NCI-H2081 (cell line): ENCODE measurements at places on chromosomes 13 and 19.

- no peak for DNase-seq
Observed at GRCh38 chr19:801861-802497, 4.7 kb downstream of the PTBP1 start.

- no peak for DNase-seq
Observed at GRCh38 chr19:31496076-31496475, 146.8 kb upstream of the TSHZ3 start.

- peak; percentile 12 for DNase-seq
Observed at GRCh38 chr19:54029930-54030490, 33.7 kb downstream of the VSTM1 start.

- no peak for DNase-seq
Observed at GRCh38 chr19:2978166-2978767, 903 bp downstream of the TLE6 start.

DNA sequence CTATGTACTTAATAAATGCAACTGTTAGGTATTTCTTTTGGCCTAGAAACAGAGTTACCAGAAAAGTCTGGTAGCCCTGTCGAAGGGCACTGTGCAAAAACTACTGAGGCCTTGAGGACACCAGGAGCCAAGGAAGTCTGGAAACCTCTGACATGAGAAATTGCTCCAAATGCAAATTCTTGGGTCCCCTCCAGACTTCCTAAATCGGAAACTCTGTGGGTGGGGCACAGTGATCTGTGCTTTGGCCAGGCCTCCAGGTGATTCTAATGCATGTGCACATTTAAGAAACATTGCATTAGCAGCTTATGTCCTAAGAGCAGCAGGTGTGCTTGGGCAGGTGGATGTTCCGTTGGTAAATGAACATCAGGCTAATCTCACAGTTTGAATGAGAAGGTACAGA lies 50.0 kb downstream of the STARD13 start:
- peak; percentile 3 for DNase-seq

DNA sequence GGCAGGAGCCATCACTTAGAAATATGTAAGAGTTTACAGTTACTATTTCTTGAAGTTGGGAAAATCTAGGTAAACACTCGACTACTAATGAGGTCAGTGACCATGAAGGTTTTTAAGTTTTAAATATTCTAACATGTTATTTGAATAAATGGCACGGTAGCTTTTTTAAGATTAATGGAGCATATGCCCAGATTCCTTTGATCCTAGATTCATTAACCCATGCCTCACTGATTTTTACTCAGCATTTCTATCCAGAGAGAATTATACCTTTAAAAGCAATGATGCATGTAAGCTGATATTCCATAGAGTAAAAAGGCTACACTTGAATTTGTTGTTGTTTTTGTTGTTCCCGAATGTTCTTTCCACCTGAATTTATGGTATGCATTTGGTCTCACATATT lies 541.4 kb downstream of the DACH1 start:
- no peak for DNase-seq

DNA sequence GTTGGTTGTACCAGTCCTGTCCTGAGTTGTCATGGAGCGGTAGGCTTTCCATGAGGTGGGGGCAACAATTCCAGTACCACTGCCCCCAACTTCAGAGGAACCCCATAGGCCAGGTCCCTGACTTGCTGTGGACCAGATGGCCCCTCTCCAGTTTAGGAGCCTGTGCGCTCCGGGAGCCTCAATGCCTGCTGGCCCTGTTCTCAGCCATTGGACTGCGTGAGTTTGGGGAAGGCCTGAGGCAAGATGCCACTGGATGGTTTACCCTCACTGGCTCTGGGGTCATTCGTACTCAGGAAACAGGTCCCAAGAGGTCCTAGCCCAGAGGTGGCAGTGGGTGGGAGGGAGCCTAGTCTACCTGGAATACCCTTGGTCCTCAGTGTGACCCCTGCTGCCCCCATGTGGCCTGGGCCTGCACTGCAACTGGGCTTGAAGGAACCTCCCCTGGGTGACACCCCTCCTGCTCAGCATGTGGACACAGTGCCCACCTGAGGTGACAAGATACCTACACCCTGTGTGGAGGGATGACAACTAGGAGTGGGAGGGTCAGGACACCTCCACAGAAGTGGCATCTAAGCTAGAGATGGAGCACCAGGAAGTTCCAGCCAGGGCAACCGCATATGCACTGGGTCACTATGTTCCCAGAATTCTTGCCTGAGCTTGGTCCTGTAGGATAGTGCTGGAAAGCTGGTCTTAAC lies 6.0 kb upstream of the PRR19 start:
- DNase-seq = peak; percentile 73
